AG04449 (cell line): ENCODE measurements at places on chromosomes 5 and 9.

GRCh38 chr5:33231935-33232334 lies 208.8 kb upstream of the TARS1 start:
- DNase-seq = peak; percentile 67

- DNase-seq = no peak
These were observed 2.0 kb downstream of the RGMB start for GRCh38 chr5:98775246-98776065.

GRCh38 chr5:121707178-121707577 lies 144.5 kb upstream of the FTMT start:
- no peak for DNase-seq

- no peak for DNase-seq
These were observed 316.0 kb upstream of the DMAC1 start for GRCh38 chr9:8115570-8115969.

GRCh38 chr9:119838210-119838609 lies 469.0 kb upstream of the BRINP1 start:
- no peak for DNase-seq

DNA sequence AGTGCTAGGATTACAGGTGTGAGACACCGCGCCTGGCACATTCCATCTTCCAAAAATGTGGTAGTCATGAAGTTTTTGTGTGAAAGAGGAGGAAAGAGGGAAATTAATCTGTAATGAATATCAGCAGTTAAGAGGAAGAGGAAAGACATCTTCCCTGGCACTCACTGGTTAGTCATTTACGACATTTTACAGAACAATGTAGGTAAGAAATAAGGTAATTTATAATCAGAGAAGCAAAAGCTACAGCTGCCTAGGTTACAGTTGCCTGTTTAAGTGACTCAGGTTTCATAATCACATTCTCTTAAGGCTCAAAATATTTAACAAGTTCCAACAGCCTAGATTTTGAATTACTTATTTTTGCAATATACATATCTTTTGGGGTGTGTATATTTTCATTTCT lies 26.9 kb downstream of the CNOT6 start:
- DNase-seq = no peak

GRCh38 chr5:130286971-130287370 lies 382.7 kb downstream of the CHSY3 start:
- DNase-seq = no peak

DNA sequence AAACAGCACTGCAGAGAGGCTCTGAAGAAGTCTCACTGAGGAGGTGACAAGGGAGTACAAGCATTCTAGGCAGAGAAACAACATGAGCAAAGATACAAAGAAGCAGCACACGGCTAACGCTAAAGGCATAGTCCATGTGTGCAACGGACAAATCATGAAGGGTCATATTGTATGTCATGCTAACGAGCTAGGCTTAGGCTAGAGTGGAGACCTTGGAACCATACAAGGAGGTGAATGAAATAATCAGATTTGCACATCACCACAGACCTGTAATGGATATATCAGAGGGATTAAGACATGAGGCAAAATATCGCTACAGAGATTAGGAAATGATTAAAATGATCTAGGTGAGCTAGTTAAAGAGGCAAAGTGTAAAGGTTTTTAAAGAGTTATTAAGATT lies 145.6 kb downstream of the NFIB start:
- DNase-seq = no peak

- no peak for DNase-seq
These were observed at the start of gene CCL19 for GRCh38 chr9:34690983-34691935. TSS of gene CCL19 (minus strand) at chr9:34691276. CDS start at chr9:34691139, 137 bp downstream.

DNA sequence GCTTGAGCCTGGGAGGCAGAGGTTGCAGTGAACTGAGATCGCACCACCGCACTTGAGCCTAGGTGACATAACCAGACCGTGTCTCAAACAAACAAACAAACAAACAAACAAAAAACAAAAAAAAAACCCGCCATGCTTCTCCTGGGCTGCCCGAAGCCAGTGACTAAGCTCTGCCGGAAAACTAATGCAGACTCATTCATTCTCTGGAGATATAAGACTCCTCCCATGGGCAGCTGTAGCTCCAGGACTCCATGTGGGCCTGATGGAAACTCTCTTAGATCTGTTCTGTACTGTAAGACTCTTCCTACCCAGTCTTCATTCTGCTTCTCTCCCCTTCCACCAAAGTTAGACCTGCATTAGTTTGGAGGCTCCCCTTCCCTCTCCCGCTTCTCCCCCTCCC lies 11.1 kb downstream of the GLDC start:
- no peak for DNase-seq

GRCh38 chr5:27911216-27911615 lies 872.8 kb upstream of the CDH9 start:
- no peak for DNase-seq

- DNase-seq = no peak
These were observed 5.3 kb upstream of the UBLCP1 start for GRCh38 chr5:159257629-159258283.

DNA sequence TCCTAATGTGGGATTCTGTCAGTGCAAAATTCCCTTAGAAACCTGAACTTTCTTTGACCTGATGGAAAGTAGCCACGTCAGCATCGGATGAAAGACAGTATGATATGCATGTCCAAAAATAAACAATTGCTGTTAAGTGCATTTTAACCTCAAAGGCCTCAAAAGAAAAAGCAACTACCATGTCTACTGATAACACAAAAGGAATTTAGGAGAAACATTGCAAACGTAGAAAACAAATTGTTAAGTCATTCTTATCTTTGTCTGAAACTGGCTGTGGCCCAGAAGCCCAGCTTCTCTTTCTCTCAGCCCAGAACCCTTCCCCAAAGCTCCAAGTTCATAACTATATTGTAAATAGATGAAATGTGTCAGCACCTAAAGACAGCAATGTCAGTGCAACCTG lies 11.1 kb upstream of the LHFPL2 start:
- no peak for DNase-seq

DNA sequence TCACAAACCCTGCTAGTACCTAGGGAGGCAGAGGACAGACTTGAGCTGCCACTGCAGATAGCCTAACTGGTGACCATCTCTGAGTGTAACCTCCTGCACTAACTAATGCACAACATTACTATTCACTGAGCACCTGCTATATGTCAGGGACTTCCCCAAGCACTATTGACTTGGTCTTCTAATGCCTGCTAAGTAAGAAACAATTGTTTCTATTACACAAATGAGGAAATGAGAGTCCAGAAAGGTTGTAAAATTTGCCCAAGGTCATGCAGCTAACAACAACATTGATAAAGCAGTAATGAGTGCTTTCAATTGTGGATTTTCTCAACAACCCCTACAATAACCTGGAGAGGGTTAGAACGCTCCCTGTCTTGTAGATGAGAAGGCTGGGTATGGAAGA lies 183.7 kb downstream of the ZNF462 start:
- no peak for DNase-seq
